Kidney glomerular epithelial cell (primary cell): ENCODE measurements at places on chromosomes 7 and 10.
A peak's percentile ranks its signal among the peaks of the same experiment; 100 is the strongest.

- no peak for DNase-seq
These were observed 34.5 kb upstream of the AQP1 start for GRCh38 chr7:30877015-30877769.

DNA sequence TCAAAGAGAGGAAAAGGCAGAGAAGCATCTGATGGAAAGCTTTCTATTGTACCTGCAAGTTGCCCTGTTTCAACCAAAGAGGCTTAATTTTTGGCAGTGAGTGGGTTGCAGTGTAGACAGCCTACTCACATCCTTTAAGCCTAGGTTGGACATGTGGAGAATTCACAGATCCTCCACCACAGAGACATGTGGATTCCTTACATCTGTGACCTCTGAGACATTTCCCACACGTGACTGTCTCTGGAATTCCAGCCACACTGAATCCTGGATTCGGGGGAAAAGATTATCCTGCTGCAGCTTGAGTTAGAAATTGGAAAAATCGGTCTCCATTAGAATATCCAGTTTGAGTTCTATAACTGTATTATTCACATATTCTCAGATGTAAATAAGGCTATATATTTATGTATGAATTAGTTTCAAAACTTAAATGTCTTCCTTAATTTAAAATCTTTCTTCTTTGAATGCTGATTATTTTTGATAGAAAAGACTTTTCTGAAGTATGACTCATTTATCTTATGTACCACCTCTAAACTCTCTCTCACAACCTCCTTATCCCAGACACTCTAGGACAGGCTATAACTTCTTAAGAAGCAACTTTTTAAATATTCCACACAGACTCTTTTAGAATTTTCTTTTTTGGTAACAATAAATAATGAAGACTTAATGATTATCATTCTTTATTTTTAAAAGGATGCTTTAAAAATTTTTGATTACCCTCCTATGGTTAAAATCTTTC is 123.3 kb downstream of the TWIST1 start:
- no peak for DNase-seq

- DNase-seq = no peak
These were observed 55.5 kb upstream of the LRGUK start for GRCh38 chr7:134071355-134072331.

- peak; percentile 74 for DNase-seq
These were observed 250.9 kb downstream of the TWIST1 start for GRCh38 chr7:18866359-18867036.

DNA sequence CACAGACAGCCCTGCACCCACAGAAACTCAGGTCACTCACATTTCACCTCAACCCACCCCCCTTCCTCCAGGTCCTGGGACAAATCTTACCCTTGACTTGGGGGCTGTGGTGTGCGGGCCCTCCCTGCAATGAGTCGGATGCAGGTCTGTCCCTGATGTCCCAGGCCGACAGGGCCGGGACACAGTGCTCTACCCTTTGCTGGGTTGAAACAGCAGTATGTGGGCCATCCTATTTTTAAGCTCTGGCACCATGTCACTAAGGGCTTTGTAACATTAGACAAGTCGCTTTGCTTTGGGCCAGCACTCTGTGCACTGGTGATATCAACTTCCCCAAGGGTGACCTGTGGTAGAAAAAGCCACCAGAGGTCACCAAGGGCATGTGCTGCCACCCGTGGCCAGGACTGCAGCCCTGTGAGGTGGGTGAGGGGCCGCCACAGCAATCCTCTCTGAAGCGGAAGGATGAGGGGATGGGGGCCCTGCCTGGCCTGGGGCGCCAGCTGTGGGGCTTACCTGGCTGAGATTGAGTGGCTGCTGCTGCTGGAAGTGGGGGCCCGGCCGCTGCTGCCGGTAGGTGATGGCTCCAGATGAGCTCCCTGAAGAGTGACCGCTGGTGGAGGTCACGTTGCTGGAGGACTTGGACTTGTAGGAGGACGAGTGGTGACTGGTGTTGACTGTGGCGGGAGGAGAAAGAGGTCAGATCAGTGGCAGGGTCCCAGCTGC is 51.3 kb downstream of the CLEC2L start:
- DNase-seq = no peak

DNA sequence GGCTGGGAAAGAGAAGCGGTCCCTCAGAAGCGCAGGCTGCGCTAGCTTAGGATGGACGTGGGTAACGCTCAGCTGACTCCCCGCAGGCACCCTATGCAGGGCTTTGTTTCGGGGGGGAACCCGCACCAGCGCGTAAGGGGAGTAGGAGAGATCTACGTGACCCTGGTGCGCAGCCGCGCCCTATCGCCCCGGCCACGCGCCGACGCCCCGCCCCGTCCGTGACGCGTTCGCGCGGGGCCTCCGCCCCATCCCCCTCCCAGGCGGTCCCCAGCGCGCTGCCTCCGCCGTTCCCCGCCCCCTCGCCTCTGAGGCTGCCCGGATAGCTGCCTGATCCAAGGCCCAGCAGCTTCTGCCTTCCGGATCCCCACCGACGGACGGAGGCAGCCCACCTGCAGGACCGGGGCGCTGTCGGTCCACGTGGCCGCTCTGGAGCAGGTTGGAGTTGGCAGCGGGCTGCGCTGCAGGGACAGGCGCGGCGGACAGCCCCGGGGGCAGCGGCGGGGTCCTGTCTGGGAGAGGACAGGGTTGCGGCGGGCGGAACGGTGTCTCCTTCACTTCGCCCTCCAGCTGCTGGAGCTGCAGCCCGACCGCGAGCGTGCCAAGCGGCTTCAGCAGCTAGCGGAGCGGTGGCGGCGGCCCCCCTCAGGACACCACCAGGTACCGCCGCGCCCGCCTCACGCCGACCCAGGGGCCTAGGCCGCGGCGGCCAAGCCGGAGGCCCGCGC is at the start of gene VDAC2:
VDAC2 (plus strand) TSS at position 515 of the 725 bp plus-strand sequence. CDS start 363 bp downstream, outside the sequence.
- peak; percentile 81 for DNase-seq

DNA sequence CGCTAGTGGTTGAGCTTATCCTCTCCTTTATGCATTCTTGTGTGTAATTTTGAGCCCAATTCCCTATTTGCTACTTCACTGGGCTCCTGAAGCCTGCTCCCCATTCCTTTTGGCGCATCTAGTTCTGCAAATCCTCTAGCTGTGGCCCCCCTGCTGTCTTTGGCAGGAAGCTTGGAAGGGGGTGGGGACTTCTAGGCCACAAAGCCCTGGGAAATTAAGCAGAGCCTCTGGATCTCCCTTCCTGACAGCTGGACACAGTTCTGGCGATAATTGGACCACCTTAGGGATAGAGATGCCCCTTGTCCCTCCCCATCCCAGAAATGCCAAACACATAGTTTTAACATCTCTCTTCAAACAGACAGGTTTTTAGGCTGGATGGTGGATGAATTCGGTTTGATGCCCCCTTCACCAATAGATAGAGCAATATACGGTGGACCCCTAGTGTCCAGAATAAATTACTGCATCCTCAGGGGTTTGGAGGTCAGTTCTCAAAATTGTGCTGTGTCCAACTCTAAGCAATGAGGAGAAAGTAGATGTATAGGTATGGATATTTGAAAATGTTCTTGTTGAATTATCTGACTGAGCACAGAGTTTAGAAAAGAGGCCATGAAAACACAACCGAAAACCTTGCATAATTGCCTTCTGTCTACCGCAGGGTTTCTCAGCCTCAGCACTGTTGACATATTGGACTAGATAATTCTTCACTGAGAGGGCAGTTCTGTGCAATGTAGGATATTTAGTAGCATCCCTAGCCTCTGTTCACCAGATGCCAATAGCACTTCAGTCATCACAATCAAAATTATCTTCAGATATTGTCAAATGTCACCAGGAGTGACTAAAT is 75.5 kb downstream of the PAPSS2 start:
- DNase-seq = peak; percentile 15

- DNase-seq = no peak
These were observed 23.6 kb downstream of the AKR1B1 start for GRCh38 chr7:134435161-134435920.

- DNase-seq = peak; percentile 15
These were observed at the start of gene IGFBP3 for GRCh38 chr7:45920502-45921380. Gene IGFBP3, minus strand, starts transcription at chr7:45921272. Its CDS starts 132 bp downstream, at chr7:45921140.

GRCh38 chr7:139718859-139719258 is 58.9 kb downstream of the HIPK2 start:
- no peak for DNase-seq

GRCh38 chr10:113557424-113557862 is 4.6 kb downstream of the HABP2 start:
- DNase-seq = no peak

GRCh38 chr7:1401011-1401410 is 58.3 kb downstream of the MICALL2 start:
- DNase-seq = no peak

DNA sequence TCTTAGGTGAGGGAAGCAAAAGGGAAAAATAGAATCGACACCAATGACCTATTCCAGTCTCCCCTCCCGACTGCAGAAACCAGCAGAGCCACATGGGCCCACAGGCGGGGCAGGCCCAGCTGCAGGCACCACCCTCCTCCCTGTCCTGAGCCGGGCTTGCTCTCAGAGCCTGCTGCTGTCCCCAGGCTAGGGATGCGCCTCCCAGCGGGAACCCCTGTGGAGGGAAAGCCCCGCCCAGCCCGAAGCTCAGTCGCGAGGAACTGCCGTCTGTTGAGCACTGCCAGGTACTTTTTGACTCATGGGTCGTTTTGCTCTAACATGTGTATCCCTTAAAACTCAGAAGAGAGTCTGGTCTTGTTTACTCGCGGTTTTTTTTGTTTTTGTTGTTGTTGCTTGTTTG is 124.5 kb upstream of the RET start:
- DNase-seq = no peak

GRCh38 chr7:91344911-91345310 is 80.7 kb downstream of the FZD1 start:
- DNase-seq = peak; percentile 87

DNA sequence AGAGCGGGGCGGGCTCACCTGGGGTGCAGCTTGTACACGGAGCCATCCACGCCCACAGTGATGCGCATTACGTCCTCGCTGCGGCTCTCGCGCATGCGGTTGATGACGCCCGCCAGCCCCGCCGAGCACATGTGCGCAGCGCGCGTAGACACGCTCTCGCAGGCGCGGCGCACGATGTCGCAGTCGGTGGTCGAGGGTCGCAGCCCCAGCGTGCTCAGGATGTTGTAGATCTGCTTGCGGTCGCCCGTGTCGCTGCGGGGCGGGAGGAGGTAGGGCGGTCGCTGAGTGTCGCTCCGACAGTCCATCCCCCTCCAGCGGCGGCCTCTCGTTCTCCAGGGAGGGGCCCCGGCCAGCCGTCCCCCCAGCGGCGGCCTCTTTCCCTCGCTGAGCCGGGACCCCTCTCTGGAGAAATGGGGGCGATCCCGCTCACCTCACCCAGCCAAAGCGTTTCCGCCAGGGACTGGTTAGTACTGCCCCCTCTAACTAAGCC is 4.4 kb upstream of the MYL7 start:
- DNase-seq = no peak

GRCh38 chr7:151833691-151834090 is 43.2 kb downstream of the PRKAG2 start:
- no peak for DNase-seq

DNA sequence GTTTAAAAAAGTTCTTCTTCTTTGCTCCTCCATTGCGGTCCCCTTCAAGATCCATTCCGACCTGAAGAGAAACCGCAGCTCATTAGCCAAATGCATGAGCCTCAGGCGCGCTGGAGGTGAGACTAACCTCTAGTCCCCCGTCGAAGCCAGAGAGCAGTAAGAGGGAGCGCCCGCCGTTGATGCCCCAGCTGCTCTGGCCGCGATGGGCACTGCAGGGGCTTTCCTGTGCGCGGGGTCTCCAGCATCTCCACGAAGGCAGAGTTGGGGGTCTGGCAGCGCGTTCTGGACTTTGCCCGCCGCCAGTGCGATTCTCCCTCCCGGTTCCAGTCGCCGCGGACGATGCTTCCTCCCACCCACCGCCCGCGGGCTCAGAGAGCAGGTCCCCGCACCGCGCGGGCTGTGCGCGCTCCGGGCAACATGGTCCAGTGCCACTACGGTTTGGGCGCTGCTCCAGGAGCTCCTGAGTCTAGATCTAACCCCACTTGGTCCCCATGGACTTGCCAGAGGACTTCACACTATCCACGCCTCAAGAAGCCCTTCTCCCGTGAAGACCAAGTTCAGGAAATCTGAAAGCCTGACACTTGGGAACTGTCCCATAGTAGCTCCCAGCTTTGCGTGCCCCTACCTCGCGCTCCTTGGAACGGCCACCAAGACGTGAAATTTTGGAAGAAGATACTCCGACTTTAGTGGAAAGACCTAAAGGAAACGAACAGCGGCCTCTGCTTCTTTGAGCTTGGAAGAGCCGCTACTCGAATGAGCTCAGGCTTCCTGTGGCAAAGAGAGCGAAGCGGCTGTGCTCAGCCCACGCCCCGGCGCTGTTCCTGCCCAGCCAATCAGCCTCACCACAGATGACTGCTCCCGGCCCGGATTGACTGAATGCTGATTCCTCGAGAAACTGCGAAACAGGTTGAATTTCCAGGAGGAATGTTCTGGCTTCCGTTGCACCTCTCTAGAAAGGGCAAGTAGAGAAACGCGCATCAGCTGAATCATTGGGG is at the start of gene ABCB1:
ABCB1 (minus strand) TSS at position 755 of the 995 bp plus-strand sequence; CDS start at position 55, 700 bp downstream.
- DNase-seq = peak; percentile 82

DNA sequence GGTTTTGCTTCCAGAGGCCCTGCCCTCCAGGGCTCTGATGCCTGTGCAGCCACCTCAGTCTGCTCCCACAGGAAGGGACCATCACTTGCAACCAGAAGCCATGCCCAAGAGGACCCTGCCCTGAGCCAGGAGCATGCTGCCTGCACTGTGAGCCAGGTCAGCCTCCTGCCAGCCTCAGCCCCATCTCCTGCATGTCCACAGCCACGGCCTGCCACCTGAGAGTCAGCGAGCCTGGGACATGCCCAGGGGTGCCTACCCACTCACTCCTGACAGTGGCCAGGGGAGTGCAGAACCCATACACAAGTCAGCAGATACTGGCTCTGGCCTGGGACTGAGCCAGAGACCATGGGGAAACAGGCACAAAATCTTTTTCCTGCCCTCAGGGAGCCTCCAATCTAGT is 6.6 kb upstream of the KCP start:
- no peak for DNase-seq

- DNase-seq = no peak
These were observed 136.1 kb downstream of the PLXNA4 start for GRCh38 chr7:132440151-132440550.

DNA sequence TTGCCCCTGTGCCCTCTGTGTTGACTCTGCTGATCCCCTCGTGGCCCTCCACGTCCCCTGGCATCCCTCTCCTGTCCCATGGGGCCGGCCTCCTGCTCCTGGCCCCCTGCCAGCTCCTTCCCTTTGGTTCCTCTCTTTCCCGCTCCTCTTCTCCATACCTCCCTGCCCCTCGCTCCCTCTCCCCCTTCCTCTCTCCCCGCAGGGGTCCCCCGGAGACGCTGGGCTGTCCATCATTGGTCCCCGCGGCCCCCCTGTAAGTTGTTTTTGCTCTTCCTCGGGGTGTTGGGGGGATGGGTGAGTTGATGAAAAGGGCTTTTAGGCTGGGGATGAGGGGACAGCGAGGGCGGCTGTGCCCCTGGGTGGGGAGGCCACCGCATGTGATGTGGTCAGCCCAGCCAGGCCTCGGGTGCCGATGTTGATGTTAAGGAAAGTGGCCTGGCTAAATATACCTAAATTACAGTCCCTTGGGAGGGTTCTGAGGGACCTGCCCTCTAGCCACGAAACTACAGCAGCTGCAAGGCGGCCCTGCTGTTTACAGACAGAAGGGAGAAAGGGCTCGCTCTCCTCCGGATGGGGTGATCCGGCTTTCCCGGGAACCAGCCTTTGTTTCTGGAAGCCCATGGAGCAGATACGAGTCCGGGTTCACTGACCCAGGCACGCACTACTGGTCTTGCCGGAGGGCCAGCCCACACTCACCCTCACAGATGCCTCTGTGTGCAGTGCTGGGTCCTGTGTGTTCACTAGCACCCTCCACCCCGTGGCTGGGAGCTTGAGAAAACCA is 78.8 kb downstream of the COL13A1 start:
- no peak for DNase-seq

GRCh38 chr7:104272767-104273384 is 55.5 kb upstream of the LHFPL3 start:
- peak; percentile 37 for DNase-seq
